ENCODE measurements at places on chromosomes 6 and 20. TPM values are rescaled to one million over a fixed set of nuclear protein-coding genes. Genes with fewer than 3 reads are reported as not detected.
A peak's percentile ranks its signal among the peaks of the same experiment; 100 is the strongest.

GRCh38 chr6:79435746-79436145 lies 101.5 kb downstream of the LCA5 start:
- no peaks in the 10 kb centered on the region for H3K36me3 ChIP-seq
- no peaks in the 10 kb centered on the region for H3K27me3 ChIP-seq
- no peak overlapping the region for H3K27ac ChIP-seq
- no peak overlapping the region for H3K4me3 ChIP-seq

The HECA gene
- polyA plus RNA-seq = 3.1 TPM

GRCh38 chr6:10800810-10801209 lies 37.5 kb downstream of the MAK start:
- peak; percentile 60 for DNase-seq
- H3K27me3 ChIP-seq = no peaks in the 10 kb centered on the region
- H3K4me1 ChIP-seq = no peaks in the 10 kb centered on the region
- no peaks in the 10 kb centered on the region for H3K36me3 ChIP-seq

GRCh38 chr6:138572167-138572875 lies 73.0 kb upstream of the NHSL1 start:
- DNase-seq = peak; percentile 91
- peak overlapping the region; percentile 53 for H3K4me3 ChIP-seq
- peaks cover 3% of the 10 kb centered on the region for H3K4me1 ChIP-seq
- H3K27me3 ChIP-seq = no peaks in the 10 kb centered on the region

The CAGE1 gene
- polyA plus RNA-seq = not detected

- H3K27me3 ChIP-seq = no peaks in the 10 kb centered on the region
- H3K4me3 ChIP-seq = no peak overlapping the region
- no peak overlapping the region for H3K27ac ChIP-seq
- H3K36me3 ChIP-seq = no peaks in the 10 kb centered on the region
Observed at GRCh38 chr20:59785986-59786795, 147.2 kb downstream of the SYCP2 start.

The UCKL1 gene
- polyA plus RNA-seq = 58.6 TPM

GRCh38 chr6:137471986-137472385 lies 22.2 kb downstream of the OLIG3 start:
- no peak for DNase-seq
- H3K4me3 ChIP-seq = no peak overlapping the region
- no peaks in the 10 kb centered on the region for H3K36me3 ChIP-seq

- DNase-seq = no peak
- no peak overlapping the region for H3K4me3 ChIP-seq
- H3K36me3 ChIP-seq = no peaks in the 10 kb centered on the region
- no peak overlapping the region for H3K27ac ChIP-seq
Observed at GRCh38 chr20:1526310-1526709, 31.2 kb downstream of the SIRPD start.

The FRK gene
- under 0.01 TPM for polyA plus RNA-seq

DNA sequence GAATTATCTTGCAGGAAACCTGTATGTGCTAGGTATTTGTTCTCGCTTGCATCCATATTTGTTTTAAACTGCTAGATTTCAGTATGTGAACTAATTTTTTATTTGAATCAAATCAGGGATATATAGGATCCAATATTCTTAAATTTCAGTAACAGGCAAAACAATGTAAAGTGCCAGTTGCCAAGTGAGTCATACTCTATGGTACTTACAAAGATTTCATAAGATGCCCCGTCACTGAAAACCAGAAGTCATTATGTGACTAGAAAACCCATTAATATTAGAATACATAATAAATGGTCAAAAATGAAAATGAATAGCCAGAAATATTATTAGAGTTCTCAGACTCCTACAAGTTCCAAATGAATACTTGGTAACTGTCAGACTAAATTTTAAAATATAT lies 481.2 kb downstream of the TFAP2A start:
- no peaks in the 10 kb centered on the region for H3K36me3 ChIP-seq
- no peaks in the 10 kb centered on the region for H3K4me1 ChIP-seq
- H3K4me3 ChIP-seq = no peak overlapping the region
- H3K27me3 ChIP-seq = no peaks in the 10 kb centered on the region
- no peak for DNase-seq

The KHDC1L gene
- polyA plus RNA-seq = 0.22 TPM

The ZGPAT gene
- 21.1 TPM for polyA plus RNA-seq

Measured in IMR-90 (cell line).